Stimulated activated CD8-positive, alpha-beta memory T cell treated with anti-CD3 and anti-CD28 coated beads, Interleukin-2, amount 100 ng/mL, for 48 hours (primary cell): ENCODE measurements at places on chromosomes 7 and 10.

GRCh38 chr7:12635830-12636229 lies 51.6 kb upstream of the ARL4A start:
- DNase-seq, result no peak

DNA sequence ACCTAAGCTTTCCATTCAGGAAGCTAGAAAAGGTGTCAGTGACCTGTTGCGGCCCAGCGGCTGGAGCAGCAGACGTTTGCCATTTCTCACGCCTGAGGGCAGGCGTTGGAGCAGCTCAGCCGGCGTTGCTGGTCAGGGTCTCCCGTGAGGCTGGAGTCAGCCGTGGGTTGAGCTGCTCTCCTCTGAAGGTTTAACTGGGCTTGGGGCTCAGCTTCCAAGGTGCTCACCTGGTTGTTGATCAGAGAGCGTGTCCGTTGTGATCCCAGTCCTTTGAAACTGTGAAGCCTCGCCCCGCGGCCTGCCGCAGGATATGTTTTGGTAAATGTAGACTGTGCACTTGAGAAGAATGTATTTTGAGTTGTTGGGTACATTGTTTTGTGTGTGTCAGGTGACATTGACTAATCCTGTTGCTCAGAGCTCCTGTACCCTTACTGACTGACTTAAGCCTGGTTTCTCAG lies 20.6 kb upstream of the PWWP2B start:
- no peak for DNase-seq

- DNase-seq, result no peak
Observed at GRCh38 chr7:135210888-135211178, 493 bp downstream of the WDR91 start.

DNA sequence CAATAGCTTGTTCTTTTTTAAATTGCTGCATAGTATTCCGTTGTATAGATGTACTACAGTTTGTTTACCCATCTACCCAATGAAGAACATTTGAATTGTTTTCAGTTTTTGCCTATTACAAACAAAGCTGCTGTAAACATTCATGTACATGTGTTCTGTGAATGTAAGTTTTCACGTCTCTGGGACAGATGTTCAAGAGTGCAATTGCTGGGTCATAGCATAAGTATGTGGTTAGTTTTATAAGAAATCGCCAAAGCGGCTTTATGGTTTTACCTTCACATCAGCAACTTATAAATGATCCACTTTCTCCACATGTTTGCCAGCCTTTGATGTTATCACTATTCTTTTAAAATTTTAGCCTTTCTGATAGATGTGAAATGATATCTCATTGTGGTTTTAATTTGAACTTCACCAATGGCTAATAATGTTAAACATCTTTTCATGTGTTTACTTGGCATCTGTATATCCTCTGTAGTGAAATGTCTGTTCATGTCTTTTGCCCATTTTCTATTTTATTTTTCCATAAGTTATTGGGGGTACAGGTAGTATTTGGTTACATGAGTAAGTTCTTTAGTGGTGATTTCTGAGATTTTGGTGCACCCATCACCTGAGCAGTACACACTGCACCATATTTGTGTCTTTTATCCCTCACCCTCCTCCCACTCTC lies 73.5 kb downstream of the TBXAS1 start:
- DNase-seq, result no peak

DNA sequence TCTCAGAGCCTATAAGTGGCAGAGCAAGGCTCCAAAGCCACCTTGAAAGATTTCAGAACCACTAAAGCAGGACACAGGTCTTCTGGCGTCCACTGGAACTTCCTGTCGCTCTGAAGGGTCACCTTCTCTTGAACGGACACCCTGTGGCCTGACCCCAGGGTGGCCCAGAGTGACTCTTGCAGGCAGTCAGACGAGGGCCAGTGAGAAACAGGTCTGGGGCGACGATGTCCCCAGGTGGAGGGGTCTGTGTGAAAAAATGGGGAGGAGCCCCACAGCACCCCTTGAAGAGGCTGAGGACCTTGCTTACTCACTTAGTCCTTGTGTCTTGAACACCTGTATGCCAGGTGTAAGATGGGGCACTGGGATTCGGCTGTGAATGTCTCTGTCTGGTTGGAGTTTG lies 946 bp upstream of the RASGEF1A start:
- no peak for DNase-seq

DNA sequence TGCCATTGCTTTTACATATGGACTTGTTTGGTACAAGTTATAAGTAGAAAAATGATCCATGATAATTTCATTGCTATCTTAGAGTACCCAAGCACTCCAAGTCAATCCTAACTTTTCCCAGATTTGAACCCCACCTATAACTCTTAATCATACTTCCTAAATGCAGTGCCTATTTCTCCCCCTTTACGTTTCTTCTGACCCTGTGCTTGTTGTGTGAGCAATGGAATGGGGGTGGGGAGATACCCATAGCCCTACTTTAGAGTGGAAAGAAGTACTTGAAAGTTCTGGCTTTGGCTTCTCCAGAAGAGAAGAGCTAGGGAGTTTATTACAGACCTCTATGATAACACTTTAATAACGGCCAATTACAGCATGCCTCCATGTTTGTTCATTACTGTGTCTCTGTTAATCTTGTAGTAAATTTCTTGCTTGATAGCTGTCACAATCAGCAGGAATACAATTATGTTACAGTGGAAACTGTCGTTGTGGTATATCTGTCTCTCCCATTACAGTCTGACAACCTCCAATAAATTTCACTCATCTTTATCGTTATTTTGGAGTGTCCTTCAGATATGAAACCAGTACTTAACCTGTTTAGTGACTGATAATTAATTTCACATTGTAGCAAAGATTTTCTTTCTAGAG lies 34.0 kb downstream of the CNPY1 start:
- no peak for DNase-seq

GRCh38 chr7:86653919-86654659 lies 10.4 kb downstream of the GRM3 start:
- DNase-seq, result no peak

GRCh38 chr10:15176269-15176668 lies 7.8 kb upstream of the NMT2 start:
- no peak for DNase-seq

DNA sequence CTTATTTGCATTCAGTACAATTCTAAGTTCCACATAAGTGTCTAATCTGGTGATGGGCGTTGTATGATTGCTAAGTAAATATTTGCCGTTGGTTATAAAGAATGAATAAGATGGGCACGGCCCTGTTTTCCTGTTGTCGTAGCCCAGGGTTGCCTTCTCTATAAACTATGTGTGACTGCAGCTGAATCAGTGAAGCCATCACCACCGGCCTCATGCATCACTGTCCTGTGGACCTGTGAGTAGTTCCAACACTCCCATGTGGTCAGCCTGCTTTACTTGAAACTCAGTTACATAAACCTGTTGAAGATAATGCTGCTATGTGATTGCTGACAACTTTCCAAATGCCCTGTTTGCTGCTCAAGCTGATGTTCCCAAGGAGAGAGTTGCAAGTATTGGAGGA lies 21.6 kb upstream of the KLF6 start:
- DNase-seq, result no peak

- DNase-seq, result peak; percentile 68
Observed at GRCh38 chr10:103685880-103686669, 169.3 kb downstream of the SH3PXD2A start.

DNA sequence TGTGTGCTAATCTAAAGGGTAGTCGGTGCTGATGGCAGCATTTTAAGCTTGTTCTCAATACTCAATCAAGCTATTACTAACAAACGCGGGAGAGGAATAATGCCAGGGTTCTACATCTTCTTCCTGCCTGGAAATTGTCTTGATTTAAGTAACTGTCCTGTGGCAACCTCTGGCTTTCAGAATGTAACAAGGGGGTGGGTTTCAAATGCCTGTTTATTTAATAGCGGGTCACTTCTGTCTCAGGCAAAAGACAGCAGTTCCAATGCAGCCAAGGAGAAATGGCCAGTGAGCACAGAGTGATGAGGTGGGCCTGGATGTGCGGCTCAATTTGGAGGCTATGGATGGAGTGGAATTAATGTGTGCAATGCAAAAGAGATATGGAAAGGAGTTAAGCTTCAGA lies 692.4 kb downstream of the KCNMA1 start:
- DNase-seq, result no peak

DNA sequence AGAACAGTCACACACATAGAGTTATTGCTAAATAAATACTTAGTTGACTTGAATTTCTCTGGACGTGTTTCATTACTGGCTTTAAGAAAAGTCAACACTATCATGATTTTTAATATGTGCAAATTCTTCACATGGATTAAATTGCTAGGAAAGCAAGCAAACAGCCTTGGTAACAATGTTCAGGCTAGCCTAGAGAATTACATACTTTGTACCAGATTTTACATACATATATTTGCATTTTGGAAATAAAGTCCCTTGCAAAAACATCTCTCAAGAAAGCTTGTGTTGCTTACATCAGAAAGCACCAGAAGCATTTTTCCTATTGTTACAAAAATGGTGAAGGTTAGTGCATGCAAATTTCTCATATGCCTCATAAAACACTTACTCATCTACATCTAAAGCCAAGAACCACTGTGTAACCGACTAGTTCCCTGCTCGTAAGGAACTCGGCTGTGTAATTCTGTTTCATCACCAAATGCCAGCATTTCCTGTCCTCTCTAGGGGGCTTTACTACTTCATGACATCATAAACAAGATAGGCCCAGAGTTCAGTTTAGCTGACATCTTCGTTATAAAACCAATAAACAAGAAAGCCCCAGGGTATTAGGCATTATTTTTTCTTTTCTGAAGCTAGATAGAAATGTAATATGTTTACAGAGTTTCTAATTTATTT lies 87.8 kb downstream of the CFAP58 start:
- no peak for DNase-seq

GRCh38 chr7:46679671-46680070 lies 758.6 kb upstream of the IGFBP3 start:
- no peak for DNase-seq

DNA sequence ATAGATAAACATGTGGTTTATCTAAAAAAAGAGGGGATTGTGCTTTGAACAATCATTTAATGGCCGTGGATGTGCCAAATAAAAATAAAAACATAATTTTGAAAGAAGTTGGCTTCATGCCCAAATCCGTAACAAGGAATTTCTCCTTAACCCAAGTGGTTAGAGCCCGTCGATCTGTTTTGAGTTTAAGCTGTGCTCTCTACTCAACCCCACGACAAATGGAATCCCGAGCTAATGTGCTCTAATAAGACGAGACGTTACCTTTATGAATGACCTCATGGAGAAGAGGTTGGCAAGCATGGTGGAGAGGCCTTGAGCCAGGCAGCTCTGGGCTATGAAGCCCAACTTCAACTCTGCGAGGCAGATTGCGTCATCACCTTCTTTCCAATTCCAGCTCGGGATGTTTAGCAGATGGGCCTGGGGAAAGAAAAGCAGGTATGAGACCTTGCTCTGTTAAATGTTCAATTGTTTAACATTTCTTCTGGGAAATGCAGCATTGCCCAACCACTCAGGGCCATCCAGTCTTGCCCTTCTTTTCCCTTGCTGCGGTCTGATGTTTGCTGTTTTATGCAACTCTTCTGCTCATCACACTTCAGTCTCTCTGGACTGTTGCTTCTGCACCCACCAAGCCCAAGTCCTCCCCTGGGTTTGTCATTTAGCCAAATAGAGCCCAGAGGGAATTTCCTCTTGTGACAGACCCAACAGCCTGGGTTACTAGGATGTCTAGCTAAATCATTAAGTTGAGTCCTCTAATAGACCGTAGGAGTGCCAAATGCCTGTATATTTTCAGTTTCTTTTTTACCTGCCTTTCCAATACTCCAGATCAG lies 564.6 kb downstream of the KCNMA1 start:
- DNase-seq, result no peak

GRCh38 chr10:71634531-71635164 lies 84.9 kb downstream of the C10orf105 start:
- no peak for DNase-seq

DNA sequence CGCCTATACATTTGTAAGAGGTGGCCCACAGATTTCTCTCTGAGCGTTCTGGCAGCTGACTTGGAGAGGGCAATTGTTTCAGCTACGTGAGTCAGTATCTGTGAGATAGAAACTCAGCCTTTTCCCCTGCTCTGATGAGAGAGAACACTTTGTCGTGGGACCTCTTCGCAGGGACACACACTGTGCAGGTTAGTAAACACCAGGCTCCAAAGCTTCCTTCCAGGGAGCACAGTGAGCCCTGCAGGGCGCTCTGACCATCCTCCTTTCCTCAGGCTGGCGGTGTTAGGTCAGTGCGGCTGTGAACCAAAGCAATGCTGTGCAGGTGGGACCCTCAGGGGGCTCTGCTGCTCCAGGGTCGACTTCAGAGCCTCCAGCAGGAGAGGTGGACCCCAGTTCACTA lies 152.2 kb upstream of the TCF7L2 start:
- DNase-seq, result no peak

GRCh38 chr10:14548474-14548873 lies 217.8 kb upstream of the FRMD4A start:
- no peak for DNase-seq

- DNase-seq, result no peak
Observed at GRCh38 chr10:114526126-114526503, 121.8 kb upstream of the AFAP1L2 start.

DNA sequence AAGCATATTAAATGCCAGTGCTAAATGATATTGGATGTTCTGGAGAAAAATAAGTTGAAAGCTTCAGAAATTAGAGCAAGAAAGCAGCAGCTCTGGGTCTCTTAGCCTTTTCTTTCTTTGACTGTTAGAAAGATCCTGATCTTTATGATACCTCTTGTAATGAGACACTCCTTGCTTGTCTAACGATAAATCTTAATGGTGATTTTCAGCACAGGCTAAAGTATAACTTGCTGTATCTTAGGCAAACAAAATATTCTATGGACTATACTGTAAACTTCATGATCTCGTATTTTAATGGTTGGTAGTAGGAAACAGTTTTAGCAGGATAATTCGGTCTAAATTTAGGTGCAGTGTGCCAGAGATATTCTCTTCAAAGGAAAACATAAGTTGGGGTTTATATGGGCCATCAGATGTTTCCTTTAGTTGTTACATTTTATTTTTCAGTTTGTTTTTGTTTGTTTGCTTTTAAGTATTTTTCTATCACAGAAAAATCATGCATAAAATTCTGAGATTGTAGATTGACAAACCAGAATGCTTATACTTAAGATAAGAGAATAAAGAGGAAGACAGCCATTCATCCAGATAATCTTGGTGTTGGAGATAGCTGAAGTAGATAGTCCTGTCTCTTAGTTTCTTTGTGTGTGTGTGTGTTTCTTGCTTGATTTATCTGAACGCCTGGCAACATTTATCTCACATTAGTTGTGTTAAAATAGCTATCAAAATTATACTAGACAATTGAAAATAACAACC lies 4.7 kb downstream of the CASD1 start:
- DNase-seq, result no peak

DNA sequence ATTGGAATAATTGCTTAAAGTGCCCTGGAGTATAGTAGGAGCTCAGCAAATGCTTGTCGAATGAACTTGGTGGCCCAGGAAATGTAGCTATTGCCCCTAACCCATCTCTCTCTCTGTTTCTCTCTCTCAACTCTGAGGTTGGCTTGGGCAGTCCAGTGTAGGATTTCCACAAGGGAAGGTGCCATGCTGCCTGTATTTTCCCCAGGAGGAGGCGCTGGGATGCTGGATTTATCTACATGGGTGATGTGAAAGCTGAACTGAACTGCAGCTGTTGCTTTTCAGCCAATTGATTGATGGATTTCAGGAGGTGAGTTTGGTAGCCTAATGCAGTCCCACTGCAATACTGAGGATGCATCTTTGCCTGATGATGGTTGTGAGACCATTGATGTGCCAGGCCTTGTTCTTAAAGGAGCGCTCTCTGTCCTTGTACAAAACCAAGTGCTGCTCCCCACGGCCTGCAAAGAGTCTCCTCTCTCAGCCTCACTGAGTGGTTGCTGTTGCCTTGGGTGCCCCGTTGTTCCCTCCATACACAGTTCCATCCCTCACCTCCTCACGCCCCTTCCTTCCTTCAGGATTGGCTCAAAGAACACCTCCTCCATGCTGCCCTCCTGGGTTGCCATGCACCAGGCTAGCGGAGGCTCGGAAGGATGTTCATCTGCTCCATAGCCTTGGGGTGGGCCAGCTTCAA lies 200.6 kb downstream of the GLRX3 start:
- DNase-seq, result no peak
